ENCODE measurements at places on chromosomes 7 and 10.

DNA sequence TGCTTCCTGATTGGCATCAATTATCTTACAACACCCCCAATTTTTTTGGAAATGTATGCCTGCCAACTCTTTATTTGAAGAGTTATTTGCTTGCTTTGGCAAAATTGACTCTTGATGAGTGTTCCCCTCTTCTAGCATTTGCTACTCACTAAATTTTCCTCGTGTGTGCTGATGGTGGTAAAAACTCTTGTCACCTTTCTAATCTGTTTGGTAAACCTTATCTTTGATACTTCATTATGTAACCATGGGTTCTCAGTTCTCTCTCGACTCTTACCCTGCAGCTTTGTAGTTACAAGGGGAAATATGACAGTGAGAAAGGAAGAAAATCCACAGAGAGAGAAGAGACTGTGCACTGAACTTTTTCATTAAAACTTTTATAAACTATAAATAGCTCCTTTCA lies 102.5 kb downstream of the CDK14 start:
- no peak for DNase-seq

- no peak for DNase-seq
These were observed 16.1 kb upstream of the FAM170B start for GRCh38 chr10:49149881-49150280.

DNA sequence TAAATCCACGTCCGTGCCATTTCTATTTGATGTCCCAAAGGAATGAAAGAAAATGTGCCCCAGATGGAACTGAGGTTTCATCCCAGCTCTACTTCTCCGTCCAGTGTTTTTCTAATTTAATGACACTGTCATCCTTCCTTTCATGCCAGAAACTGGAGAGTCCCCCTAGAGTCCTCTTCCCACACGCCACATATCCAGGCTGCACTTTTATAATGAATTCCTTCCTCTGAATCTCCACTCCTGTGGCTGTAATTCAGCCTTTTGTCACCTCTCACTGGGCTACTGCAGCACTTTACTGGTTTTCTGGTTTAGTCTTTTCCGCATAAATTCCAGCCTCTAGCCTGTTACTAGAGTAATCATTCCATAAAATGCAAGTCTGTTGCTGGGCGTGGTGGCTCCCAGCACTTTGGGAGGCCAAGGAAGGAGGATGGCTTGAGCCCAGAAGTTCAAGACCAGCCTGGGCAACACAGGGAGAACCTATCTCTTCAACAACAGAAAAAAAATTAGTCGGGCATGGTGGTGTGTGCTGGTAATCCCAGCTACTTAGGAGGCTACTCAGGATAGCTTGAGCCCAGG lies 142.6 kb upstream of the RHEB start:
- no peak for DNase-seq

- peak; percentile 25 for DNase-seq
These were observed 30.9 kb downstream of the CAMK2B start for GRCh38 chr7:44294325-44295069.

DNA sequence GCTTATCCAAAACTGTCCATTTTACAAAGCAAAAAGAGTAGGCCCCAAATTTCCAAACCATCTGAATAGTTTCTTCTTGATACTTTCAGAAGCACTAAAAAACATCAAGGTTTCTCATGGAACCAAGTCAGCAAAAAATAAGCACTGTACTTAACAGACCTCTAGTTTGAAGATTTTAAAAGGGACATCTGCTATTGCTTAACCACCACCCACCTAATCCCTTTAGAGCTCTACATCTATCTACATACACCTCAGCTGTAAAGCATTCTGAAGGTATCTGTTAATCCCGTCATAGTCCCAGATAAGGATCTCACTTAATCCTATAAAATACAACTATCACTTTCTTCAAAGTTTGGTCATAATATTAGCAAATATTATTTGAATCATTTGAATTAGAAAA lies 72.3 kb downstream of the HIBADH start:
- DNase-seq, result no peak

DNA sequence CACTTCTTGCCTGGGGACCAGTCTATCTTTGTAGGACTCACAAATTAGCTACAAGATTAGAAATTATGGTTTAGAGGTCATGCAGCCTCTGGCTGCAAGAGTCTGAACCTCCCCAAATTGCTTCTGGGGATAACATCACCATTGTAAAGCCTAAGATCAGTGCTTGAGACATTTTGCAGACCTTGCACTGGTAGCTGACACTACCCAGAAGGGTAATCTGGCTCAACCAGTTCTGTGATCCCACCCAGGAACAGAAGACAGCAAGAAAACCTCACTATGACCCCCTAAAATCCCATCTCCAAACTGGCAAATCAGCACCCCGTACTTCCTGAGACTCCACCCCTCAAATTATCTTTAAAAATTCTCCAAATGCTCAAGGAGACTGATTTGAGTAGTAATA lies 58.2 kb upstream of the CDK13 start:
- no peak for DNase-seq

- DNase-seq, result no peak
These were observed 55.2 kb upstream of the TNRC18 start for GRCh38 chr7:5478568-5479430.

- no peak for DNase-seq
These were observed 52.4 kb downstream of the CALD1 start for GRCh38 chr7:134831862-134832261.

DNA sequence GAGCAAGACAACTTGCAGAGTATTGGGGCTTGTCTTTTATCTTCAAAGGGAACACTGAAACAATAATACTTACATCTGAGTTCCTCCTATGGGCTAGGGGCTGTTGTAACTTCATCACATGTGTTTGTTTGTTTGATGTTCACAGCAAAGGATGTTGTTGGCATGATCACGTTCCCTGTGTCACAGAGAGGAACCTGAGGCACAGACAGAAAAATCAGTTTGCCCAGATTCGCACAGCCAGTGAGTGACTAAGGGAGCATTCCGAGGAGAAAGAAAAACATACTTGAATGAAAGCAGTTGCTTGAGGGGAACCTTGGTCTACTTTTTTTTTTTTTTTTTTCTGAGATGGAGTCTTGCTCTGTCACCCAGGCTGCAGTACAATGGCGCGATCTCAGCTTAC lies 87.2 kb upstream of the PFKP start:
- DNase-seq, result no peak

GRCh38 chr10:15487376-15487775 lies 116.3 kb upstream of the FAM171A1 start:
- DNase-seq, result no peak

Data from ureter (tissue), 1 donor.